CD4-positive, alpha-beta T cell treated with Interleukin-12 subunit alpha and Interleukin-12 subunit beta, for 1 hour (primary cell): ENCODE measurements at places on chromosomes 2 and 18.

DNA sequence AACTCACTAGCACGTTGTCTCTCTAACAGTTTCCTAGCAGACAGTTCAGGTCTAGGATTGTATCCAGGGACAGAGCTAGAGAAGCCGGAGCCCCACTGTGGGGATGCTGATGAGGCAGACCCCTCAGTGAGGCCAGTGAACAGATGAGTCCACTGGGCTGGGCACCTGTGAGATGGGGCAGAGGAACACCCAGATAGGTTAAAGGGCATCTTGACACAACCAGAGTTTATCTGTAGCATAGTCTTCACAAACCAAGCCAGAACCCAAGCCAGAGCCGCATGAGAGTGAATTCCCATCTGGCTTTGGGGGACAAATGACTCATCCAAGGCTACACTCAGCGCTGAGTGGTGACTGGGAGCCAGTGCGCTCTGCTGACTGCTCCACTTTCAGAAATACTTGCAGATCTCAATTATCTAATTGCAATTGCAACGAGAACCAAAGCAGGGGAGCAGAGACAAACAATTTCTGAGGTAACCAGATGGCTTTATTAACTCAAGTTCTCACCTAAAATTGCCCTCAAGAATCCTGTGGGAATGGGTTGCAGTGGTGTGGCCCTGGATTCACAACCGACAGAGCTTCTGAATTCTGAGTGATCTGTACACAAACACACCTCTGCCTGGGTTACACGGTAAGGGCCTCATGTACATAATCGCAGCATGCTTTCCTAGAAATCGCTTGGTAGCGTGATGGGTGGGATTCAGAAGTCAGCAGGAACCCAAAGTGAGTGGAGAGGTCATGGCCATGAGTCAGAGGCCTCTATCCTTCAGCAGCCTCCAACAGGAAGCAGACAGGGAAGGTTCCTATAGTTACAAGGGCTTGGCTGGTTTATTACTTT lies 48.7 kb upstream of the MSH2 start:
- DNase-seq = no peak

GRCh38 chr18:12044591-12044990 lies 49.1 kb upstream of the ANKRD62 start:
- DNase-seq = no peak

- no peak for DNase-seq
These were observed 155.5 kb upstream of the CAVIN2 start for GRCh38 chr2:192002418-192002817.

GRCh38 chr2:3737128-3737527 lies 33.8 kb downstream of the DCDC2C start:
- no peak for DNase-seq

DNA sequence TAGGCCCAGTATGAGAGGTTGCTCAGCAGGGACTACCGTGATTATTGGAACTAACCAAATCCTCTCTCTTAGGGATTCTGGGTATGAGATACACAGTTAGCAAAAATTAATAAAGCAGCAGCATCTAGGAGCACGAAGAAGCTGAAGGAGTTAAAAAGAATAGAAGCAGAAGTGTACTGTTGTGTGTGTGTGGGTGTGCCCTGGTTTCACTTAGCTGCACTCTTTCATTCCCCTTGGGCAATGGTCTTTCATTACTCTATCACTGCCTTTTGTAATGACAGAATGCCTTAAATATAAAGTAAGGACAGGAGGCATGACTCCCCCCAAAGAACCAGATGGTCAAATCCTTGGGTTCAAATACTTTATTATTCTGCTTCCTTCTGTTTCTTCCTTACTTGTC lies 115.9 kb upstream of the CD302 start:
- DNase-seq = no peak

GRCh38 chr2:117085256-117085655 lies 729.2 kb upstream of the DDX18 start:
- no peak for DNase-seq

DNA sequence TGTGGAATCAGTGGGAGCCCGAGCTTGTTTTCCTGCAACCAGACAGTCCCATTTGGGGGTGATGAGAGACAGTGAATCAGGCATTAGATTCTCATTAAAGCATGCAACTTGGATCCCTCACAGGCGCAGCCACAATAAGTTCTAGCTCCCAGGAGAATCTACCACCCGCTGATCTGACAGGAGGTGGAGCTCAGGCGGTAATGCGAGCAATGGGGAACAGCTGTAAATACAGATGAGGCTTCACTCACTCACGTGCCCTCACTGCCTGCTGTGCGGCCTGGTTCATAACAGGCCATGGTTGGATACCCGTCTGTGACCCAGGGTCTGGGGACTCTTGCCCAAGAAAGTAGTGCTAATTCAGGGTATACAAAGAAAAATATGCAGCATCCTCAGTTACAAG lies 144.8 kb upstream of the RGPD4 start:
- no peak for DNase-seq

GRCh38 chr18:34661464-34662087 lies 48.5 kb upstream of the DTNA start:
- peak; percentile 17 for DNase-seq

DNA sequence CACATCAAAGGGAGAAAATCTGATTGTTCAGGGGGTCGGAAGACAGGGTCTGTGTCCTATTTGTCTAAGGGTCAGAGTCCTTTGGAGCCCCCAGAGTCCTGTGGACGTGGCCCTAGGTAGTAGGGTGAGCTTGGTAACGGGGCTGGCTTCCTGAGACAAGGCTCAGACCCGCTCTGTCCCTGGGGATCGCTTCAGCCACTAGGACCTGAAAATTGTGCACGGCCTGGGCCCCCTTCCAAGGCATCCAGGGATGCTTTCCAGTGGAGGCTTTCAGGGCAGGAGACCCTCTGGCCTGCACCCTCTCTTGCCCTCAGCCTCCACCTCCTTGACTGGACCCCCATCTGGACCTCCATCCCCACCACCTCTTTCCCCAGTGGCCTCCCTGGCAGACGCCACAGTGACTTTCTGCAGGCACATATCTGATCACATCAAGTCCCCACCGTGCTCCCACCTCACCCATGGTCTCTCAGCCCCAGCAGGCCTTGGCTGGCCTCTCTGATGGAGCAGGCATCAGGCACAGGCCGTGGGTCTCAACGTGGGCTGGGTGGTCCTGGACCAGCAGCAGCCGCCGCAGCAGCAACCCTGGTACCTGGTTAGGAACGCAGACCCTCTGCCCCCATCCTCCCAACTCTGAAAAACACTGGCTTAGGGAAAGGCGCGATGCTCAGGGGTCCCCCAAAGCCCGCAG lies 3.8 kb downstream of the PROC start:
- DNase-seq = no peak

DNA sequence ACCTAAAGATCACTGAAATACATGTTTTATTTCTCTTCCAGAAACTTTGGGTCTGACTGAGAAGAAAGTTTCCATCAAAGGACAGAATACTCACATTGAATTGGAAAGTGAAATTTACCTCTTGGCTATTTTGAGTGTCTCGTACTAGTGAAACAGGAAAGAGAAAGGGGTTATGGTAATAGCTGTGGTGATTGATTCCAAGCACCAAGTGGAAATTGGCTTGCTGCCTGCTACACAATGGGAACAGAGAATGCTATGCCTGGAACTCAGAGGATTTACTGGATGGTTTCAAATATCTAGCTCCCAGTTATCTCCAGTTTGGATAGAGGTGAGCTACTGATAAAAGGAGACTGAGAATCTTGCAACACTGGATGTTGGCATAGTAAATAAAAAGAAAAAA lies 492.8 kb upstream of the FSIP2 start:
- DNase-seq = no peak

DNA sequence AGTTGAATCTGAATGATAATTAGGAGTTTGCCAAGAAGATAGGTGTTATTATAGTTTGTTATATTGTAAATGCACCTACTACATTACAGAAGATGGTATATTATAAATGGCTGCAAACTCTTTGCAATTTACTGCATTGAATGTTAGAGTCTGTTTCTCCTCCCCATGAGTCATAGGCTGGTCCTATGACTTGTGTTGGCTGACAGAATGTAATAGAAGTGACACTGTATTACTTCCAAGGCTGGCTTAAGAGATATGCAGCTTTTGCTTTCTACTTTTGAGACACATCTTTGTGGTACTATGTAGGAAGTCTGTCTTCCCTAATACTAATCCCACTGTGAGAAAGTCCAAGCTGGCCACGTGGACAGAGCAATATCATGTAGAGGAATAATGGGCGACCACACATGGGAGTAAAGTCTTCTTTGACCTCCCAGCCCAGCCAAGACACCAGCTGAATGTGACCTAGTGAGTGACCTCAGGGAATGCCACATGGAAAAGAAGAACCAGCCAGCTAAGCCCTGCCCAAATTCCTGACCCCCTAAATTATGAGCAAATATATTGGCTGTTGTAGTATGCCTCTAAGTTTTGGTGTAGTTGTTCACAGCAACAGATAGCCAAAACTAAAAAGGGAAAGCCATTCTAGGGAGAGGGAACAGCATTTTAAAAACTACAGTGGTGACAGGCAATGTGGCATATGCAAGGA lies 6.8 kb upstream of the DDX1 start:
- DNase-seq = no peak

DNA sequence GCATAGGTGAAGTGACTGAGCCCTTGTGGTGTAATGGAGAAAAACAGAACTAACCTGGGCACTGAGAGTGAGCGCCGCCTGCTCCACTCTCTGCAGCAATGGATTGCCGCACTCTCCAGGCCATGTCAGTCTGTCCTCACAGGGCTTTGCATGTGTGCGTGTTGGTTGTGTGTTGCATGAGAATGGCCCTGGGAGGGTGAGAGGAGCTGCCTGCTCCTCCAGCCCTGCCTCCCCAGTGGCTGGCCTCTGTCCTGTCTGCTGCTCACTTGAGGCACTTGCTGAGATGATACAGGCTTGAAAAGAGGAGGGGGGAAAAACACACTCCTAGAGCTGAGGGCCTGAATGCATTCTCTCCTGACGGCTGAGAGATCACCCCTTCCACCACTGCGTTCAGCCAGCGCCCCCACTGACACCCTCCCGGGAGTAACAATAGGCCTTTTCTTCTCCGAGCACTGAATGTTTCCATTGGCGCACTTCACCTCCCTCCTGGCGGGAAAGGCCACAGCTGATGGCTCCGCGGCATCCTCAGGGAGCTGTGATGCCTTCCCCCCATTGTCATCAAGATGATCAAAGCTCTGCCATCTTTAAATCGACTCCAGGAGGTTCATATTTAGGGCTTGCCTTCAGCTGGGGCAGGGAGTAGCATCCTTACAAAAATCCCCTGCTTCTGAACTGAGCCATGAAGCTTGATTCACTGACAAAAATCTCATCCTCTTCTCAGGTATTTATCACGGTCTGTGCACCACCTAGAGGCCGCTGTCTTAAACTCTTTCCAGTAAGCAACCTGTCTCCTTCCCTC lies 49.9 kb upstream of the DAPL1 start:
- peak; percentile 32 for DNase-seq

DNA sequence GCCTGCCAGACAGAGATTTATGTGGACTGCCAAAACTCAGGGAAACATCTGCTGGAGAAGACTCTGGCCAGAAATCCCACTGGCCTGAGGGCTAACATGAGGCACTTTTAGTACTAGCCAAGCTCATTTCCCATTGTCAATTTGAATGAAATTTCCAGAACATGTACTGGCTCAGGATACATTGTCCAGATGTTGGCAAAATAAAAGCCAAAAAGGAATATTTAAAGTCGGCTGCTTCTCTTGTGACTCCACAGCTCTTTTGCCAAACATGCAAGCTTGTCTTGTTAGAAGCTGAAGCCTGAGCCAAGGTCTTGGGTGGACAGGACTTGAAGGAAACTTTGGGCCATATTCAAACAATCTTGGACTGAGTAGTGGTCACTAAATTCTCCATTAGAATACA lies 215.5 kb downstream of the NCKAP5 start:
- no peak for DNase-seq

DNA sequence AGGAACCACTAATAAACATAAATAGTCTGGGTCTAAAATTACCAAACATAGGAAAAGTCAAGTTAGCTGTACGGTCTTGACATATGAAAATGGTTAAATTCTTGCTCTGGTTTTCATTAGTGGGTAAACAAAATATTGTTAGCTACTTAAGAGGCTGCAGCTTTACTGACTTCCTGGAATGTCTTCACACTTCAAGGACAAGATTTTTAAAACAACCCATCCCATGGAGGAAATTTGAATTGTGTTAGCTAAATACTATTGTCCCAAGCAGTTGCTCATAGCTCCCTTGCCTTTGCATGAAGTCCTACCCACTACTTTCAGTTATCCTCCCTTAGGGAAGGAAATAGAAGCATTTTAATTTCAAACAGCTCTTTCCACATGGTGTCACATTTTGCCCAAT lies 128.5 kb downstream of the EPHA4 start:
- DNase-seq = no peak

GRCh38 chr2:137221797-137222492 lies 456.6 kb downstream of the THSD7B start:
- no peak for DNase-seq

- no peak for DNase-seq
These were observed 24.9 kb downstream of the MTCL1 start for GRCh38 chr18:8730080-8730827.

- DNase-seq = no peak
These were observed 53.9 kb upstream of the TAF1B start for GRCh38 chr2:9789371-9789770.

DNA sequence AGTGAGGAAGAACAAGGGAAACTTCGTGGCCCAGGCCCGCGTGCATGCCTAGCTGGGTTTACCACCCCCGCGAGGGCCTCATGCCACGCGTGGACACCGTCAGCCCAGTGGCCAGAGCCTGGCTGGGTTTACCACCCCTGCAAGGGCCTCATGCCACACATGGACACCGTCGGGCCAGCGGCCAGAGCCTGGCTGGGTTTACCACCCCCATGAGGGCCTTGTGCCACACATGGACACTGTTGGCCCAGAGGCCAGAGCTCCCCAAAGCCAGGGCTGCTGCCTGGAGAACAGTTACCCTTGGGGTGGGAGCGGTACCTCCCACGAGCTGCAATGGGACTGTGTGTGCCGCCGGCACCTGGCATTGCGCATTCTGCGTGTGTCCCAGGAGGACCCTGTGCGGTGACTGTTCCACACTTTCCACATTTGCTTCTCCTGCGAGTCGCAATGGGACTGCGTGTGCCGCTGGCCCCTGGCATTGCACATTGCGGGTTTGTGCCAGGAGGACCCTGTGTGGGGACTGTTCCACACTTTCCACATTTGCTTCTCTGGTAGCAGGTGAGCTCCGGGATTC lies 105.6 kb upstream of the CTDP1 start:
- no peak for DNase-seq

DNA sequence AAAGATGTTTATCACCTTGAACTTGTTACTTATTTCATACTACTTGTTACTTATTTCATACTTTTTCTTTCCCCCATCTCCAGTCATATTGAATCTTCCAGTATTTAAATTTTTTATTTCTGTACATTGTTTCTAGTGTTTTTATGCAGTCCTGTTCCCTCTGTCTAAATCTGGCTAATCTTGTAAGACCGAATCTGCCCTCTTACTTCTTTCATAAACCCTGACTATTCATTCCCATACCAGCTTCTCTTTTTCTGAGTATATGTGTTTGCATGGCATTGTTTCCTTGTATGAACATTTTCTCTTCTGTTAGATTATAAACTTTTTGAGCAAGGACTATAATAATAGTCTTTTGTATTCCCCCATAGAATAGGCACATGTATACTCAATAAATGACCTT lies 131.7 kb downstream of the TAF4B start:
- DNase-seq = no peak
